Upper lobe of left lung (tissue), 6 donors: ENCODE measurements at places on chromosomes 5 and 9. TPM values are rescaled to one million over a fixed set of nuclear protein-coding genes. Genes with fewer than 3 reads are reported as not detected.

GRCh38 chr5:62283005-62283404 is 23.0 kb upstream of the KIF2A start:
- DNase-seq, result no peak

DNA sequence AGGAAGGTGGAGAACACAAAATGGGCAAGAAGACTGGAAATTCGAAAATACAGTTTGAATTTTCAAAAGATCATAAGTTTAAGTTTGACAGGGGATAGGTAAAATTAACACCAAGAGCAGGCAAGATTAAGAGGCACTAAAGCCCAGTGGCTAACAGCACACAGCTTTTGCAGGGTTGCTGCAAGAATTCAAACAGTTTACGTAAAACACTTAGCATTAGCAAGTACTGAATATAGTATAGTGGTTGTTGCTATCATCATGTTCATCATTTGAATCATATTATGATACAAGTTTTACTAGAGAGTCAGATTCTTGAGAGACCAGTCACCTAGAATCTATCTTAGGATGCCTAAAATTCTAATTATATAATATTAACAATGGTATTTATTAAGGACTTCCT is 61.2 kb upstream of the IFNK start:
- DNase-seq, result no peak

DNA sequence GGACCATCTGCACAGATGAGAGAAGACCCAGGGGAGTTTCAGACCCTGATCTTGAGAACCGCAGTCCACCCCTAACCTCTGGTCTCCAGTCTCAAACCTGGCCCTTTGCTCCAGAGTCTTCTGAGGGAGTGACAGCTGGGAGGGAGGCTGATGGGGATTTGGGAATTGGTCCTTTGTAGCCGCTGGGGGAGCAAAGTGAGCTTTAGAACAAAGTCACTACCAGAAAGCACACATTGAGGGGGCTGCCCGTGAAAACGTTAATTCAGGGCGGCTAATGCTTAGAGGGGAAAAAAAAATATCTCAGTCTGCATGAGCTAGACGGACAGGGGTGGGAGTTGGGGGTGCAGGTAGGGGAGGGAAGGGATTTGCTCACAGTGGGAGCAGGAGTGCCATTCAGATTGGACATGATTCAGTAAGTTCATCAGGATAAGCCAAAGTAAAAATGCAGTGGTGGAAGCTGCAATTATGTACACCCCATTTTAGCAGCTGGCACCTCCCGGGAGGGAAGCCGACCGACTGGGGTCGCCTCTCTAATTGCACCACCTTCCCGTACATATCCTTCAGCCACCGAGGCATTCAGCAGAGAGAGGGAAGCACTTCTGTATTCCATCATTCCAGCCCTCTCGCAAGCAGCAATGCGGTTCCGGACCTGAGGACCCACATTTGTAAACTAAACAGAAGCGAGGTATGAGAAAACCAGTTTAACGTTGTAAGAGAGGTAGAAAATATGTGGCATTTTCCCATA is 123.4 kb upstream of the RETREG1 start:
- no peak for DNase-seq

- DNase-seq, result peak; percentile 64
These were observed 49.2 kb upstream of the STXBP1 start for GRCh38 chr9:127562841-127563401.

DNA sequence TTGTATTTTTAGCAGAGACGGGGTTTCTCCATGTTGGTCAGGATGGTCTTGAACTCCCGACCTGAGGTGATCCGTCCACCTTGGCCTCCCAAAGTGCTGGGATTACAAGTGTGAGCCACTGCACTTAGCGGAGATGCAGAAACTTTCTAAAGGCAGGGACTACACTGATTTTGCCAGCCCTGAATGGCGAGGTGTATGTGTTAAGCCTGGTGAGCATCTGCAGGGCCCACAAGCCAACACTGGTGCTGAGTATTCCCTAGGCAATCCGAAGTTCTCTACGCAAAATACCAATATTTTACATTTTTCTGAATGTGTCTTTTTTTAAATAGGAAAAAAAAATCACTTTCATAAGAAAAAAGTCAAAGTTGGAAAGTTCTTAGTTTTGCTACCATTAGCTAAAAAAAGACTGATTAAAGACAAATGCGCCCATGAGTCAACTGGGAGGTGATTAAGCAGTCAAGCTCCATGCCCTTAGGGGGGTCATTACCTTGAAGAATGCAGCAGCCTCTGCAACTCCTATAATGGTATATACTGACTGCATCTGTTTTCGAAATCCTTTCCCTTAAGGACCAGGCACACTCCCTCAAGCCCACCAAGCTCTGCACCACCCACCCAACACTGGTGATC is 502.8 kb downstream of the BNC2 start:
- no peak for DNase-seq

Gene TSSK1B
- not detected for total RNA-seq

GRCh38 chr5:149108651-149109280 is 32.5 kb upstream of the ABLIM3 start:
- no peak for DNase-seq

Gene SPINK1
- total RNA-seq, result not detected

- DNase-seq, result no peak
These were observed 31.7 kb downstream of the AP3S1 start for GRCh38 chr5:115873392-115873791.

DNA sequence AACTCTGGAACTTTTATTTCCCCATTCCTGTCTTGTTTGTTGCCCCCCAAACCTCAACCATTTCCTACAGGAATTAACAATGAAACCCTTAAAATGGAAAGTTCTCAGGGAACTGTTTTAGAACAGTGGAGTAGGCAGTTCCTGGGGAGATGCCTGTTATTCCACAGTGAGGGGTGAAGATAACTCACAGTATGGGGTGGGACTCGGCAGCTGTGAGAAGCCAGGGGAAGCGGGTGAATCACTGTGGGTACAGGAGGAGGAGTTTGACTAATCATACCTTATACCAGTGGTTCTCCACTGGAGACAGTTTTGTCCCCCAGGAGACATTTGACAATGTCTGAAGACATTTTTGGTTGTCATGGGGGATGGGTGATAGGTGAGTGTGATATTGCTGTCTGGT is 36.9 kb upstream of the GLRA1 start:
- DNase-seq, result no peak

GRCh38 chr5:97559827-97560598 is 377.0 kb upstream of the RIOK2 start:
- DNase-seq, result no peak

DNA sequence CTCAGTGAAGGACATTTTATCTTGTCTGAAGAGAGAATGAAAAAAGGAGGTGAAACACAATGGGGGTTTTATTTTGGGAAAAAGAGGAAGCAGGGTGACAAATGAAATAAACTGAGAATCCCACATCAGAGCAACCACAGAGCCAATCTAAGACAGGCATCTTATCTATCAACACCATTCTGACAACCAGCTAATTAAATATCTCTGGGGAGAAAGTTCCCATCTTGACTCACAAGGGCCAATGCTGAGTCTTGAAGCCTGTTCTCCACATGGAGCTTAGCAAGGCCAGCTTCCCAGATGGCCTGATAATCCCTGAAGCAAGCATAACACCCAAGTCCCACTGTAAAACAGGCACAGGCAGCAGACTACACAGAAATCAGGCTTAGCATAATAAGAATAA is 30.4 kb downstream of the DPYSL3 start:
- no peak for DNase-seq

- no peak for DNase-seq
These were observed 58.1 kb downstream of the ABCA1 start for GRCh38 chr9:104869811-104870210.

GRCh38 chr5:122154491-122154890 is 25.1 kb downstream of the ZNF474 start:
- no peak for DNase-seq

GRCh38 chr5:124741711-124742496 is 4.5 kb downstream of the ZNF608 start:
- peak; percentile 31 for DNase-seq
